Muscle of arm (tissue), 14 donors: ENCODE measurements at places on chromosomes 1 and 21.

DNA sequence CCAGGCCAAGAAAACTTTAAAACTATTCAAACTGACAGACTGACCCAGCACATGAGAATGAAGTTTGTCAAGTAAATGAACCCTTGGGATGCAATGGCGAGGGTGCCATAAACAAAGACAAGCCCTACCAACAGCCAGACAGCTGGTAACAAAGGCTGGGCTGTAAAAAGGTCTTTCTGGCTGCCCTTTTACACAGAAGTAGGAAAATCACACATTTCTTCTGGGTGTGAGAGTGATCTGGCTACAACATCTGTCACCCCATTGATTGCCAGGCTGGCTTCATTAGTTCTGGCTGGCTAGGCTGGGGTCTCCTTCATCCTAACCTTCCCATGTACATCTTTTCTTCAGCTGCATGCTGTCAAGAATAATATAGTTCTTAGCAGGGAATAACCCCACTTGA is 83.6 kb upstream of the FOXD3 start:
- no peak for DNase-seq

GRCh38 chr1:89962742-89963075 is 32.2 kb upstream of the ZNF326 start:
- no peak for DNase-seq

GRCh38 chr1:167467126-167467710 is 51.1 kb downstream of the CD247 start:
- no peak for DNase-seq

- DNase-seq: no peak
Measured at GRCh38 chr1:167748906-167749305, 27.1 kb downstream of the MPZL1 start.

DNA sequence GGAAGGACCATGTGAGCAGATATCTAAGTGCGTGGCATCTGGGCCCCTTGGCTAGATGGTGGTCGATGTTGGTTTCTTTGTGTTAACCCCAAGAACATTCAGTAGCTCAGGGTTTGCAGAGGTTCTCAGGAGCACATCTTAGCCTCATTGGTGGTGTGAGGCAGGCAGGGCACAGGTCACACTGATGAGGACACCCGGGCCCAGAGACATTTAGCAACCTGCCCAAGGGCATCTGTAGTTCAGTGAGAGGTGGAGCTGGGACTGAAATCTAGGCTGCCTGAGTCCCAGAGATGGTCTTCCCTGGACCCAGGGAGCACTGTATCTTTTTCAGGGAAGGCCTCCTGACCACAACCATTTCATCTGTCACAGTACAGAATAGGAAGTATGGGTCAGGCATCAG is 859 bp upstream of the SLC5A9 start:
- DNase-seq: no peak

DNA sequence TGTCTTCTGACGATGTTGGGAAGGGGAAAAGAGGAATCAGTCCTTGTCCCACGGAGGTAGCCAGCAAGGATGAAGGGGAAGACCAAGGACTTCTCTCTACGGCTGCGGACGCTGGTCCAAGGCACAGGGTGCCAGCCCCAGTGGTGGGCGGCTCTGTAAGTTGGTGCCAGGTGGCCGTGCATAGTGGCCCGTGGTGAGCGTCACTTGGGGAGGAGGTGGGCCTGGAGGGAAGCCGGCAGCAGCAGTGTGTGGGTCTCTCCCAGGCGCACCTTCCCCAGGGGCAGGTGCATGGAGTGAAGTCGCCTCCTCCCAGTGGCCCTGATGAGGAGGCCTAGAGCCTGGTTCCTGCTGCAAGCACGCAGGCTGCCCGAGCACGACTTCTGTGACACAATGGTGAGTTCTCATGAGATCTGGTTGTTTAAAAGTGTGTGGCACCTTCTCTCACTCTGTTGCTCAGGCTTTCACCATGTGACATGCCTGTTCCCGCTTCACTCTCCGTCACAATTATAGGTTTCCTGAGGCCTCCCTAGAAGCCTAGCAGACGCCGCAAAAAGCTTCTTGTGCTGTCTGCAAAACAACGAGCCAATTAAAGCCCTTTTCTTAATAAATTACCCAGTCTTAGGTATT is 43.6 kb upstream of the TIAM1 start:
- no peak for DNase-seq

DNA sequence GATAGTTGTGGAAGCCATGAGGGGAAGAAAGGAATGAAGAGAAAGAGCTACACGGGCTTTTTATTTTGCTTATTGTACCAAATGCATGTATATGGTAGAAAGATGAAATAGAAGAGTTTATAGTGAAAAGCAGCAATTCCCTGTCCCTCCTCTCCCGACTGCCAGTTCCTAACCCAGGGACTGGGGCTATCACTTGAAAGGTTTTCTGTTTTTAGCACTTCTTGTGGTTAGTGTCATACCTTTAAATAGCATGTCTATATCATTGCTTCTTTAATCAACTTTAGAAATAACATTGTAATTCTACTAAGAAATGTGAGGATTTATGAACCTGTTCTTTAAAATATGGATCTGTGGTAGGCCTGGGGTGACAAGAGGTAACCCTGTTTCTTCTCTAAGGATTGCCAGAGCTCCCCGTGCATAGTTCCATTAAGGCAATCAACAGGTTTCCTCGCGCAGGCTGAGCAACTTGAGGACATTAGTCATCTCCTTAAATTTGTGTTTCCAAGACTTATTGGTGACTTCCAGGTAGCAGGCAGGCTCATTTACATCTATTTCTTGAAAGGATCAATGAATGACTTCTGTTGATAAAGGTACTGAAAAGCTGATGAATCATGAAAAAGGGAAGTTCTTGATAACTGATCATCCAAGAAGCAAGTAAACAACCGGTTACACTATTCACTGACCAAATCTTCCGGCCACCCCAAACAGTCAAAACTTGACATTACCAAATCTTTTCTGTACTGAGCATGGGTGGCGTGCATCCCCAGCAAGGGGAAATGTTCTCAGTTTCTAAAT is 37.8 kb upstream of the S1PR1 start:
- no peak for DNase-seq

DNA sequence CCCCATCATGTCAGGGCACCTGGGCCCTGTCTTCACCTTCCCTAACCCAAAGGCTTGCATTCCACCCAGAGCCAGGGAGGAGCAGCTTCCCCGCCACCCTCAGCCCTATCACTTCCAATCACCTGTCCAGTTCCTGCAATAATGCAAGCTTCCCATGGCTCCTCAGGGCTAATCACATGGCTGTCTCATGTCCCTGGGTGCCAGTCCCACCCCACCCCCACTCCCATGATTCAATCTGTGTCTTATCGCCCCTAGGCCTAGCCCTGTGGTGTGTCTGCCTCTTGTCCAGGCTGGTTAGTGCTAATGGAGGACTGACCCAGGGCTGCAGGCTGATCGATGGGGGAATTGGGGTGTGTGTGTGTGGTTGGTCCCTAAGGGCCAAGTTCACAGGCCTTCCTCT is 11.0 kb upstream of the PEAR1 start:
- DNase-seq: no peak

DNA sequence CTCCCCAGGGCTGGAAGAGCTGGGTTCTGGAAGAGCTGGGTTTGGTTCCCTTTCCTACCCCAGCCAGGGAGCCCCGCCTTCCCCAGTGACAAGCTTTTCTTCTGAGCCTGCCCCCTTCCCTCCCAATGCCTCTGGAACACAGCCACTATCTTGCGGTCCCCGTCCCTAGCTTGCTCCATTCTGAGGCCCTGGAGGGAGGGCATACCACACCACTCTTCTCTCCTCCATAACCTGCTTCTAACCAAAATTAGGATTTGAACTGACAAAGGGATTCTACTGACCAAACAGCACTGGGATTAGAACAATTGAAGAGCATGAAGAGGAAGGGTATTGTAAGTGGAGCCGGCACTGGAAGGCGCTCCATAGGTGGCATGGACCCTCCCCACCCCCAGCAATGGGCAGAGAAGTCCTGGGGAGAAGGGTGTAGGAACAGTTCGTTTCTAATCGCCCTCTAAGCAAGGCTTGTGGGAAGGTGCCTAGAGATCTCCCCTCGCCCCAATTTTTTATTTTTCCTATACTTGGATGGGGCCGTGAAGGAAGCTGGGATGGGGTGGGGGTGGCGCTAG is 690 bp downstream of the C1orf216 start:
- DNase-seq: no peak

- DNase-seq: no peak
Measured at GRCh38 chr21:24939291-24939690, 668.0 kb downstream of the MRPL39 start.

- no peak for DNase-seq
Measured at GRCh38 chr1:20511518-20512428, 3.8 kb upstream of the MUL1 start.

DNA sequence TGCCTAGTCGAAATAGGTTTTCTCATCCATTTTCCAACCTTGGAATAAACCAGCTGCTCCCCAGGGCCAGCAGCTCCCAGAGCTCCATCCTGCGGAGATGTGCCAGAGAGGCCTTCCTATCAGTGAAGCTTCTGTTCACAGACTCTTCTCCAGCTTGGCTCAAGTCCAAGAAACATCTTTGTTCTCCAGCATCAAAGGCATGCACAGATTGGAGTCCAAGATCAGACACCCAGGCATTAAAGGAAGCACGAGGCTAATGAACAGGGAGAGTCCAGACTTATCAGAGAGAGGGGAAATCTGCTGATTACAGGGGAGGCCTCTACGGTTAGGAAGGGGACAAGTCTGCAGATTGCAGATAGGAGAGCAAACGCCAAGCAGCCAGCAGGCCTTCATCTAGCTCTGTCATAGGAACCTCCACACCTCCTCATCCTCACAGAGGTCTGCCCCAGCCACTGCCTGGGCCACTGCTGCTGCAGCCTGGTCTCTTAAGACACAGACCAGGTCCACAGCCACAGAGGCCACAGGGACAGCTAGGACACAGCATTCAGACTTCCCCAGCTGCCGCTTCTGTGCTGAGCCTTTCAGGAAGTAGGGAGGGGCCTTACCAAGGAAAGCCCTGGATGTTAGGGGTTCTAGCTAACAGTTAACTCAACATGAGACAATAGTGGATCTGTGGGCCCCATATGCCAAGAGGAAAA is 3.4 kb downstream of the PRR9 start:
- DNase-seq: no peak

- DNase-seq: no peak
Measured at GRCh38 chr1:71766748-71767147, 515.6 kb downstream of the NEGR1 start.

DNA sequence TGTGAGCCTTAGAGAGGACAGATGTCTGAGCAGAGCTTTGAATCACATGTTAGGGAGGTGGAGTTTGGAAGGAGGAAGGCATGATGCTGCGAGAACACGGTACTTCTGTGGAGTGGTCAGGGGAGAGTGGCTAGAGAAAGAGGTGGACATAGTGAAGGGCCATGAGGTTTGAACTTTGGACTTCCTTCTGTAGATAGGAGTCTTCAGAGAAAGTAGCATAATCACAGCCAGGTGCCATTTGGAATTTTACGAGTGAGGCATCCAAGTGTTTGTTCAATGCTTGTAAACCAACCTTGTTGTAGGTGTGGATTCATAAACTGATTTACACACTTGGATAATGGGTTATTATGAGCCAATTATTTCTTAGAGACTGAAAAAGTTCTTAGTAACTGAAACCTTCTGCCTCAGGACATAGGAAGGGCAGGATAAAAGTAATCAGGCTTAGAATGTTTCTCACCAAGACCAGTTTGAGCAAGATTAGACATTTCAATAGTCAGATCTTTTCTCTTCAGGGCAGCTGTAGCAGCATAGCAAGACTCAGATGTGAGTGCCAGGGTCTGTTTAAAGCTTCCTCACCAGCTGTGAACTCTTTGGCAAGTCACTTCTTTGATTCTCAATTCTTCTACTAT is 83.5 kb upstream of the HMCN1 start:
- DNase-seq: no peak

GRCh38 chr1:219582296-219582695 is 30.6 kb downstream of the ZC3H11B start:
- no peak for DNase-seq

DNA sequence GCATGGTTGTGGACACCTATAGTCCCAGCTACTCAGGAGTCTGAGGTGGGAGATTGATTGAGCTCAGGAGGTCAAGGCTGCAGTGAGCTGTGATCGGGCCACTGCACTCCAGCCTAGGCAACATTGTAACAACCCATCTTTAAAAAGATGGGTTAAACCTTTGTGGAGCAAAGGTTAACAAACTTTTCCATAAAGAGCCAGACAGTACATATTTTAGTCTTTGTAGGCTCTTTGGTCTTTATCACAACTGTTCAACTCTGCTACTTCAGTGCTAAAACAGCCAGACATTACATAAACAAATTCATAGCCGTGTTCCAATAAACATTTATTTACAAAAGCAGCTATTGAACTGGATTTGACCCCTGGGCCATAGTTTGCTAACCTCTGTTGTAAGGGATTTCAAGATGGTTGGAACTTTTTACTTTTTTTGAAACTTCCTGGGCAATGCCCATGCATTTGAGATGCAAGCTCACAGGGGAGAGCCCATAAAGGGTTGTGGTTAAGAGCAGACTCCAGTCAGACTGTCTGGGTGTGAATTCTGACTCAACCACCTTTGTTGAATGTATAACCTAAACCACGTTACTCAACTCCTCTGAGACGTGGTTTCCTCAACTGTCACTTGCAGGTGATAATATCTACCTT is 10.8 kb downstream of the INAVA start:
- no peak for DNase-seq

DNA sequence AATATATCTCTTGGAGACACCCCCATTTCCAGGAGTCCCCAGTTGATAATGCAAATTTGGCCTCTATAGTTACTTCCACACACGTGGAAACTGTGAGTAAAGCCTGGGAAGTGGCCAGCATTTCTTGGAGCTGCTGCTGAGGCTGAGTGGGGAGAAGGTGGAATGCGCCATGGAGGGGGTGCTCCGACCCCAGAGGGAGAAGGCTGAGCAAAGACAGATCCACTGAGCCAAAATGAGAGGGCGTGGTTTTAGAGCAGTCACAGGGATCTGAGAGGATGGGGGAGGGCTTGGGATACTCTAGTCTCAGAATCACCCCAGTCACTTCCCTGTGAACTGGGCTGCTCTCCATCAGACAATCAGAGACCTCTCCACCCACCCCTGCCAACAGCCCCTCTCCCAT is 38.7 kb downstream of the TRIM62 start:
- peak; percentile 81 for DNase-seq

- no peak for DNase-seq
Measured at GRCh38 chr21:28174006-28174405, 818.7 kb downstream of the LTN1 start.

- no peak for DNase-seq
Measured at GRCh38 chr1:234968451-234968850, 160.2 kb downstream of the TOMM20 start.

GRCh38 chr1:150987924-150988323 is 5.8 kb downstream of the ANXA9 start:
- no peak for DNase-seq

DNA sequence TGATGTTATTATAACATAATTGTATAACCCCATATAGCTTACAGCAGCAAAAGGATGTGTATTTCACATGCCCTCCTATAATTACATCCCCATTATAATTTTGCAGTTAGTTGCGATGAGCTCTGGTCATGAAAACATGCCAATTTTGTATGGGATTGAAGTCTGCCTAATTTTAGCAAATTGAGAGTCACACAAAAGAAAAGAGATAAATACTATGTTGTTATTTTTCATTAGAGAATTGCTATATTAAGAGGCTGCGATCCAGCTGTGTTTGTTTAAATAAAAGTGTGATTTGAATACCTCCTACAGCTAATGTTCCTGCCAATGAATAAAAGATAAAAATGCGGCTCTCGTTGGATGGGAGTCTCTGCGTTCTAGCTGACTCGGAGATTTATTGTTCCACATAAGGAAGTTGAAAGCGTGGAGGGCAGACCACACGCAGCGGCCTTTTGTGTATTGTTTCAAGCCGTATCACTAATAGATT is 461.0 kb upstream of the NFIA start:
- DNase-seq: no peak

- no peak for DNase-seq
Measured at GRCh38 chr1:72227667-72228066, 54.7 kb downstream of the NEGR1 start.

- DNase-seq: no peak
Measured at GRCh38 chr1:173403996-173404395, 73.1 kb upstream of the PRDX6 start.
